ENCODE measurements at places on chromosomes 2 and 18.

- DNase-seq, result no peak
Observed at GRCh38 chr2:233831011-233831721, 23.2 kb downstream of the HJURP start.

- DNase-seq, result no peak
Observed at GRCh38 chr2:179686718-179687342, 174.6 kb downstream of the ZNF385B start.

GRCh38 chr2:43212931-43213330, 13.5 kb downstream of the ZFP36L2 start:
- no peak for DNase-seq

- DNase-seq, result no peak
Observed at GRCh38 chr2:236240228-236240990, 23.8 kb downstream of the ASB18 start.

GRCh38 chr2:37769551-37769950, 98.1 kb upstream of the CDC42EP3 start:
- DNase-seq, result no peak

GRCh38 chr18:45370255-45371010, 244.8 kb upstream of the SLC14A2 start:
- no peak for DNase-seq

DNA sequence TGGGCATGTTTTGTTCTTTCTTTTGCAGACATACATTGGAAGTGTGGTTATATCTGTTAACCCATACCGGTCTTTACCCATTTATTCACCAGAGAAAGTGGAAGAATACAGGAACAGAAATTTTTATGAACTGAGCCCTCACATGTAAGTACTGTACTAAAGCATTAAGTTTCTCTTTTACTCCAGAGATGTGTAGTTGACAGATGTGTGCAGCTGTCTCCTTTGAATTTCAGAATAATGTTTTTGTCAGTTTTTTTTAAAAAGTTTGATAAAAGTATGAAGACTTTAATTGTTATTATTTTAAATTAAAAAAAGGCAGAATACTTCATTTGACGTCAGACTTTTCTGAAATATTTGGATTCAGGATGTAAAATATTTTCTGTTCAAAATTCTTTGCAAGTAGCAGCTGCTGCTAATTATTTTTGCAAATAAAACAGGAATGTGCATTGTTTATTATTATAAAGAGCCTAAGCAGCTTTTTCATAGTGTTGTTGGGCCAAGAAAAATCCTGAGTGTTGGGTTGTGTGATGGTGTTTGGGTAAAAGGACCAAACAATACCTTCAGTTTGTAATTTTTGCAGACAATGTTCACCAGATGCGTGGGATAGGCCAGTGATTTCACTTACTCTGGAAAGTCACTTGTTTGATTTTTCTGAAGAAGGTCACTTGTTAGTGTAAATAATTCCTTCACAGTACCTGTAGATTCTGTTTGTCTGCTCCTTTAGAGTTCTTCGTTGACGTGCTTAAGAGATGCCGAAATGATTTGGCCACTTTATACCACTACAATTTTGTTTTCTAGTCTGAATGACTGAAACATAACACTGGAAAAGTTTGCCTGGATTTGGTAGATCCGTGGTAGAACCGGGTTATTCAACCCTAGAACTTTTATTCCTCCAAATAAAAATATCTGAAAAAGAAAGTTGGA, 51.1 kb downstream of the MYO1B start:
- no peak for DNase-seq

- DNase-seq, result no peak
Observed at GRCh38 chr2:212158081-212158480, 380.5 kb downstream of the ERBB4 start.

DNA sequence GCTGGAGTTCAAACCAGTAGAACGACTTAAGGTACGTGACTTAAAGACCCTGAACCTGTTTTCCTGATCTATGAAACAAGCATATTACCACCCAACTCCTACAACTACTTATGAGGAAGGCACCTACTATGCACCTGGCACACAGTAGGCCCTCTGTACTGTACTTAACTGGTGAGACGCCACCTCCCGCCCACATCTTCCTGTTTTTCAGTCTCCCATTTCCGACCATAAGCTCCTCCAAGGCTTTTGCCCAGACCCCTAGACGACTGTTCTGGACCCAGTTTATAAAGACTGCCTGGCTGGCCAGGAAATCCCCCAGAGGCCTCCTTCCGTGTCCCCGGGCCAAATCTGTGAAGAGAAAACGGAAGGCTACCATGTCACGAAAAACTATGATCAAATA, 1.5 kb downstream of the GALNT14 start:
- no peak for DNase-seq

- DNase-seq, result no peak
Observed at GRCh38 chr2:46173030-46173429, 124.2 kb upstream of the EPAS1 start.

- DNase-seq, result no peak
Observed at GRCh38 chr2:1787755-1788477, 43.6 kb upstream of the PXDN start.

- DNase-seq, result peak; percentile 51
Observed at GRCh38 chr18:25921677-25922421, 168.6 kb downstream of the SS18 start.

- DNase-seq, result no peak
Observed at GRCh38 chr2:158713523-158714138, 81.5 kb upstream of the DAPL1 start.

- no peak for DNase-seq
Observed at GRCh38 chr18:62122330-62122729, 64.5 kb downstream of the PIGN start.

DNA sequence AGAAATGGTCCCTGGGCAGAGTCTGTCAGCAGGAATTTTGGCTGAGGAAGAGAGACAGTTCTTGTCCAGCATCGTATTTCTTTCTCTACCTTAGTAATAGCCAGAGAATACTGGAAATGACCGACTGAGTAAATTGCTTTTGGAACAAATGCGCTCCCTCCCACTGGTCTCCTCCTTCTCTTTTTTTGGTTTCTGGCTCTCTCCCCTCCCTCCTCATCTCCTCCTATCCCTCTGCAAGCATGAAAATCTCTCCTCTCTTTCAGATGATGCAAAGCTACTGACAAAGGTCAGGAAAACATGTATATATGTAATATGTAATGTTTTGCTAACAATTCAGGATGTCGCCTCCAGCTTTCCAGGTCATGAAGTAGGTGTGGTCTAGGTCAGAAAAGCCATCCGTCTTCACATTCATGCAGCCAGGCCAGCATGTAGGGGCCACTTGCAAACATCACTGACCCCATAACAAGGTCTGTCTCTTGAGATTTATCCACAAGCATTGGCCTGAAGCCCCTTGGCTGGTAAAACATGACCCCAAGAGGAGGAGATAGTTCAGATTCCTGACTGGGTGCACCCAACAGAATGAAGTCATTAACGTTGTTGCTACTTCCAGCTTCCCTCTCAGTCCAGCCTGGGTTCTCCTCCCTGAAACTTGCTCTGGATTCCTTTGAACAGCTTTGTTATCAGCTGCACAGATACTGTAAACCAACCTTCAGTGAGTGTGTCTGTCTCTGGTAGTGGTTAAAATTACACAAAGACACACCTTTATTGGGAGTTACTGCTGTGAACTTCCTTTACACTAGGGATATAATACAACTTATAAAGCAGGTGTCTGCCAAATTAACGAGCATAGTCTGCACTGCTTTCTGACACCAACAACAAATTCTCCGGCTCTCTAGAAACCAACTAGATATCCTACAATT, 864.4 kb upstream of the KLHL29 start:
- DNase-seq, result no peak

DNA sequence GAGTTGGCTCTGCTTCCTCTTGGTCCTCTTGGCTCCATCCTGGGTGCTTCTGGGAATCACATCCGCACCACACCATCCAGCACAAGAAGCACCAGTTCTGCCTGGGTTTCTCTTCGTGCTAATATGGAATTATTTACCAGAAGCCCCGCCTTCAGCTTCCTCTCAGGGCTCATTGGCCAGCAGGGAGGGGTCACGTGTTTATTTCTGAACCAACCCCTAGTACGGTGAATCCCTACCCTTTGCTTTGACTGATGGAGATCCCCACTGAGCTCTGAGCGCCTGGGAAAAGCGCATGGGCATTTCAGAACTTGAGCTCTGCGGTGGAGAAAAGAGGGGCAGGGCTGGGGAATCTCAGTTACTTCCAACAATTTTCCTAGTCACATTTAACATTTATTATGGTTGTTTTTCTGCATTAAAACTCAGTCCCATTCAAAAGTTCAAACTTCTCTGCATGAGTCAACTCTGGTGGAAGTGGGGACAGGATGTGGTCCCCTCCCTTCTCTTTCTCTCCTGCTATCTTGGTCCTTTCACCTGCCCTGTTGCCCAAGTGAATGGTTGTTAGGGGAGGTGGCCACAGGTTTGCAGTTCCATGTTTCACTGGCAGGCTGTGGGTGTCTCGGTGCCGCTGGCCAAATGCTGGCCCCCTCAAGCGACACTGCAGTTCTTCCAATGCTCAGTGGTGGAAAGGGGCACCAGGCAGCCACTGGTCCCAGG, 76.4 kb upstream of the TTC39C start:
- peak; percentile 19 for DNase-seq

DNA sequence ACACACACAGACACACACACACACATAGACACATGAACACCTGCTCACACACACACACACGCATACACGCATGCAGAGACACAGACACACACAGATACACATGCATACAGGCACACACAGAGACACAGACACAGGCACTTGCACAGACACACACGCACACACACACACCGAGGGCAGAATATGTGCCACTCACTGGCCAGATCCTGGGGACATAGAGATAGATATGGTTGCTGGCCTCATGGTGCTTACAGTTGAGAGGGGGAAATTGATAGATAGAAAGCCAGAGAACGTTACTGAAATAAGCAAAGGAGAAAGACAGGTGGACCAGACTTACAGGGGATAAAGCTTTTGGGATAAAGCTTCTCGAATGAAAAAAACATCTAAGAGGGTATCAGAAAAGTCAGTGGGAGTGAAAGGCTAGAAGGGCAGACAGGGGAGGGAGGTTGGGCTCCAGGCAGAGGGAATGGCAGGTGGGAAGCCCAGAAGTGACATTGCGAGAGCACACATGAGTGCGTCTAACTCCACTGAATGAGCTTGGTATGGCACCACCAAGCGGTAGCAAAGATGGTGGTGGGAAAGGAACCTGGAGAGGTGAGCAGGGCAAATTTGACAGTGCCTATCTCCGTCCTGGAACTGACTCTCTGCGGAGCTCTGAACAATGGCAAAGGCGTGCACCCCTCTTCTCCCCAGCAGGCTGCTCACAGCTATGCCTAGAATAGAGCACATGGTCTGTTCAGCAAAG, 390.1 kb upstream of the TRIB2 start:
- no peak for DNase-seq

DNA sequence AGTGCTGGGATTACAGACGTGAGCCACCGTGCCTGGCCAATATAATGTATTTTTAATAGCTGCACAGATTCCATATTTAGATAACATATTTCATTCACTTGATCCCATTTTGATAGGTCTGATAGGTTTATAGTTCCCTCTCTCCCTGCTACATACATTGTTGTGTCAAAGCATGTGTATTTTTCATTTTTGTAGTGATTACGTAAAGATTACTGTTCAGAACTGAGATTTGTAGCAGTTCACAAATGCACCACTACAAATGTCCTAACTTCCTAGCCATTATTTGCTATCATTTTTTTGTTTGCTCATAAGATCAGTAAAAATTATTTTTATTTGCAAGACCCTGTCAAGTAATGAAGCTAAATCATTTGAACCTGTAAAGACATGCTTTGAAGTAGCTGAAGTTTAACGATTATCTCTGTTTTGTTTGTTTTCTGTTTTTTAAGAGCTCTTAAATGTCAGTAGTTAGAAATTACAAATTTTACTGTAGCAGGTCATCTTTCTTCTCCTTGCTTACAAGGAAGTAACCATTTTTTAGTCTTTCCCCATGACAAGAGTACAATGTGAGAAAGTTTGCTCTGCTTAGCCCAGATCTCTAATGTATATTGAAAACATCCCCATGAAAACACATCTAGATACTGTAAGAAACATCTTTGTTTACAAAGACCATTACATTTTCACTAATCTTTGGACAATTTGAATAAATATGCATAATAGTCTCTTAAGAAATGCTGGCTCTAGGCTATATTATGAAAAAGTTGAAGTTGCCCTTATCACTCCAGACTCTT, 54.1 kb downstream of the EML4 start:
- DNase-seq, result no peak

DNA sequence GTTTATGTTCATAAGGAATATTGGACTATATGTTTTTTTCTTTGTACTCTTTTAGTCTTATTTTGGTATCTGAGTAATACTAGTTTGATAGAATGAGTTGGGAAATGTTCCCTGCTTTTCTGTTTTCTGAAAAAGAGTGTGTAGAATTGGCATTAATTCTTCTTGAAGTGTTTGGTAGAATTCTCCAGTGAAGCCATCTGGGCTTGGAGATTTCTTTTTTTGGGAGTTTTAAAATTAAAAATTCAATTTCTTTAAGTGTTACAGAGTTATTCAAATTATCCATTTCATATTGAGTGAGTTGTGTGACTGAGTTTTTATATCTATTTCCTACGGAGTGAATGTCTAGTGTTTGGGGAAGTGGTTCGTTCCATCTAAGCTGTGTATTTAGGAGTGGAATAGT, 80.6 kb upstream of the HS6ST1 start:
- DNase-seq, result no peak

Measured in CD8-positive, alpha-beta T cell (primary cell).